Ascending aorta (tissue), 2 donors: ENCODE measurements at places on chromosomes 2 and 18.

DNA sequence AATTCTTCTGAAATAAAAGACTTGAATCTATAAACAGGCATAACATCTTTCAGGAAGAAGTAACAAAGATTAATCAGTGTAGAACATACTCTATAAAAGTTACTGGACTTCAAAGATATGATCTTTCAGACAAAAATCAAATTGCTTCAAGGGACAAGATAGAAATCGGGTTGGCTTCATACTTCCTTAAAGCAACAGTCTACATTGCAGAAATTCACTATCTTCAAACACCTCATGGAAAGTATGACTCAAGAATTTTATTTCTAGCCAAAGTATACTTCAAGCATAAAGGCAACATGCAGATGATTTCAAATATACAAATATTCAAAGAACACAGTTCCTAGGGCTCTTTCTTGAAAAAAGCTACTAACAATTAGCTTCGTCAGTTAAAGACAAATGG is 240.7 kb downstream of the SRBD1 start:
- DNase-seq, result no peak
- H3K4me1 ChIP-seq, result no peaks in the 10 kb centered on the region
- H3K27ac ChIP-seq, result no peak overlapping the region
- no peaks in the 10 kb centered on the region for H3K27me3 ChIP-seq

- H3K27me3 ChIP-seq, result no peaks in the 10 kb centered on the region
- no peak overlapping the region for H3K27ac ChIP-seq
- peaks cover 74% of the 10 kb centered on the region for H3K36me3 ChIP-seq
- DNase-seq, result no peak
Observed at GRCh38 chr2:241228860-241229516, 40.5 kb downstream of the ANO7 start.

DNA sequence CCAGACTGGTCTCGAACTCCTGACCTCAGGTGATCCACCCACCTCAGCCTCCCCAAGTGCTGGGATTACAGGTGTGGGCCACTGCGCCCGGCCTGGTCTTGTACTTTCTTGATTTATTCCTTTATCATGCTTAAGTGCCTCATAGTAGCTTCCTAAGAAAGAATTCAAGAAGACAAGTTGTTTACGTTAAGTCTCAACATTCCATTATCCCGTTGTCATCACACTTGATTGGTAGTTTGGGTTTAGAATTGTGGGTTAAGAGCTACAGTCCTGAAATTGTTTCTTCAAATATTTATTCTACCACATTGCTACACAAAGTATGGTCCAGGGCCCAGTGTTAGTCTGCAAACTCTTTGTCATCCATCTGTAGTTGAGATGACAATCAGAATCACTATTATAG is 194.0 kb downstream of the VWC2L start:
- no peak overlapping the region for H3K4me3 ChIP-seq
- H3K36me3 ChIP-seq, result no peaks in the 10 kb centered on the region
- no peak overlapping the region for H3K27ac ChIP-seq
- no peak for DNase-seq
- H3K4me1 ChIP-seq, result no peaks in the 10 kb centered on the region

- no peaks in the 10 kb centered on the region for H3K36me3 ChIP-seq
- no peak overlapping the region for H3K4me3 ChIP-seq
- no peak overlapping the region for H3K27ac ChIP-seq
- H3K27me3 ChIP-seq, result no peaks in the 10 kb centered on the region
- no peaks in the 10 kb centered on the region for H3K4me1 ChIP-seq
Observed at GRCh38 chr2:127128445-127128904, 21.5 kb upstream of the BIN1 start.

DNA sequence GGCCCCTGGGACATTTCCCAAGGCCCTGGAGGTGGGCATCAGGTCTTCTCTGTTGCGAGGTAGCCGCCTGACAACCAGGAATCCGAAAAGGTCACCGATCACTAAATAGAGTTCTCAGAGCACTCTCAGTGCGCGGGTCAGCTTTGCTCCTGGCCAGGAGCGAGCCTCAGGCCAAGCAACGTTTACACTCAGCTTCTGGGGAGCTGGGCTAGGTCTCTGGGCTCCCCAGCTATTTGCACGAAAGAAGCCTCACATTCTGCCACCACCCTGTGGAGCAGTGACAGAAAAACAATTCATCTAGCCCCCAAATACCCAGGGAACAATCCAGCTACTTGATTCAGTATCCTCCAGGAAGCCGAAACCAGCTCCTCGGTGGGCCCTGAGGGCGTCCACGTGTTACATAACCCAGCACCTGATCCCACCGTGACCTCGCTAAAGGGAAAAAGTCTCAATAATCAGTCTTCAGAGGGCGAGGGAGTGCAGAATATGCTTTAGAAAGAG is 3.3 kb downstream of the SH3BP4 start:
- no peaks in the 10 kb centered on the region for H3K36me3 ChIP-seq
- H3K4me3 ChIP-seq, result no peak overlapping the region
- no peak overlapping the region for H3K27ac ChIP-seq
- DNase-seq, result no peak
